ENCODE measurements at places on chromosomes 6 and 20.

DNA sequence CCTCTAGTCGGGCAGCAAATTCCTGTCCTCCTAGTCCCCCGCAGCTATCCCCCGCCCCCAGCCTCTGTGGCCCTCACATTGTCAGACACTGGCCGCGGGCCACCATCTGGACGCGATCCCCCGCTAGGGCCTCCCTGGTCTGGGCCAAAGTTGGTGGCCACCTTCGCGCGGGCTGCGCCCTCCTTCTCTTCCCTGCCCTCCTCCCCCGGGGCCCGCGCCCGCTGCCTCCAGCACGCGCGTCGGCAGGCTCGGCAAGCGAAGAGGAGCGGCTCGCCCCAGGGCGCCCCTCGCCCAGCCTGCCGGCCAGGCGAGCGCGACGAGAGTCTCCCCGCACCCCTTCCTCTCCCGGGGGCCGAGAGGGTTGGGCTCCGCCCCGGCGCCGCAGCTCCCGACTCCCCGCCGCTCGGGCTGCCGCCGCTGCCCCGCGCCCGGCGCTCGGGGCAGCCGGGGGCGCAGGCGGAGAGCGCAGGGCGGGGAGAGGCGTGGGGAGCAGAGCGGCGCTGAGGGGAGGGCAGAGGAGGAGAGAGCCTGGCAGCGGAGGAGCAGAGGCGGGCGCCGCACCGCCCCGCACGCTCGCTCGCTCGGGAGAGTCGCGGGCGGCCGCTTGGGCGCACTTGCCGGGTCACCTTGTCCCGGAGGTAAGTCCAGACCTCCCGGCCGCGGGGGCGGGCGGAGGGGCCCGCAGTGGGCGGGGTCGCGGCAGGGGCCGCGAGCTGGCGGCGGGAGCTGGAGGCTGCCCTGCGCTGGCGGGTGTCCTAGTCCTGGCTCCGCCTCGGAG is at the start of gene SYNDIG1:
Gene SYNDIG1 (plus strand): TSS at position 514 of the 778 bp plus-strand sequence. CDS start 73,469 bp downstream, outside the sequence.
- DNase-seq, result peak; percentile 16

DNA sequence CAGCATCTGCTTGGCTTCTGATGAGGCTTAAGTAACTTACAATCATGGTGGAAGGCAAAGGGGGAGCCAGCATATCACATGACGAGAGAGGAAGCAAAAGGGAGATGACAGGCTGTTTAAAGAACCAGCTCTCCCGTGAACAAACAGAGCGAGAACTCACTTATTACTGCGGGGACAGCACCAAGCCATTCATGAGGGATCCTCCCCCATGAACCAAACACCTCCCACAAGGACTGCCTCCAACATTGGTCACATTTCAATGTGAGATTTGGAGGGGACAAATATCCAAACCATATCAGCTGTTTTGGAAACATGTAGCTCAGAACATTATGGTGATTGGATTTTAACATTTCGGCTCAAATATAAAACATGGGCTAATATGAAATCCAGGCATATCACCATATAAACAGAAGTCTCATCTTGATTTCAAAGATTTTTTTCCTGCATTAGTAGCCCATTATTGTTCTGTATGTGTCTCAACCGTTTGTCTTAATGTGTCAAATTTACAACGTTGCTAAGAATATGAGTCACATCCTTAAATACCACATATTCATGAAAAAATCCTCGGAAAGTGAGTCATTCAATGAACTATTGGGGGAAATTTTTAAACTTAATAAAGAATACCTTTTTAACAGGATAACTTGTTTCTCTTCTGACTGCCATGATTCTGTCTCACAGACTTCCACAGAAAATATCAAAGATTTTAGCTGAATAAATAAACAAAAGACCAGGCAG is 894.3 kb downstream of the TFAP2A start:
- peak; percentile 95 for DNase-seq

DNA sequence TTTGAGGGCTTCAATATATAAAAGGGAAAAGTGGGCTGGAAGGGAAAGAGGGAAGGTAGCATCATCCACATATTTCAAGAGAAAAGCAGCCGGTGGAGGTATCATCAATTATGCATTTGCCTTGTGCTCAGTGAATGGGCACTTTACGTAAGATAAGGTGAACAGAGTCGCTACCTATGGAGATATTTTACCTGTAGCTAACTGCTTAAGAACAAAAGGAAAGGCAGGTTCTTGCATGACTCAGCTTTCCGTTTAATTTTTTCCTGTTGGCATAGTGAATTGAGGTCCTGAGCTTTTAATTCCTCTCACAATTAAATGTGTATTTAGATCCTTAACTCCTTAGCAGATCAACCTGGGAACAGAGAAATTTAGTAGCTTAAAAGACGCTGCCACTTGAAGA is 25.5 kb upstream of the PLCB4 start:
- DNase-seq, result no peak

DNA sequence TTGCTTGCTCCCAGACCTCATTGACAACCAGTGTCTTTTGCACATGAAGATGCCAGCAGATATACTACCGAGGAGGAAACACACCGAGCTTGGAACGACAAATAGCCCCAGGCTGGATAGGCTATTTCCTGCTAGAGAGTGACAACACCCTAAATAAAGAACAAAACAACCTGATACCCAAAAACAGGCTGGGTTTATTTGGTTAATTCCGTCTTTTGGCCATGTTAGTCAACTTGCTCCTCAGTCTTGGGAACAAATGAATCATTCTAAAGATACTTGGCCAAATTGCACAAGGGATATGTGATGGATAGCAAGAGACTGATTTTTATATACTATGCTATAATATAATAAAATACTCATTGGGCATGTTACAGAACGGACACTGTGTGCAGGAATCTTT is 11.5 kb upstream of the MUC22 start:
- no peak for DNase-seq

DNA sequence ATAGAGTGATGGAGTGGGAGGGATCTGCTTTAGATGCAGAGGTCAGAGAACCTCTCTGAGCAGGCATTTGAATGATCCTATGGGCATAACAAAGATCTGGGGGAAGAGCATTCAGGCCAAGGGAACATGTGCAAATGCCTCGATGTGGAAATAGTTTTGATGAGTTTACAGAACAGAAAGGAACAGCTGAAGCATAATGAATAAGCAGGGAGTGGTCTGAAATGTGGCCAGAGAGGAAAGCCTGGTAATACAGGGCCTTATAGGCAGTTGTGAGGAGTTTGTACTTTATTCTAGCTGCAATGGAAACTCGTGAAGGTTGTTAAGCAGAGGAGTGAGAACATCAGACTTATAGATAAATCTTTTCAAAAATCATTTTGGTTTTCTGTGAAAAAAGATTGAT is 33.0 kb upstream of the ME1 start:
- DNase-seq, result no peak

Data from A172 (cell line).